ENCODE measurements at places on chromosomes 6 and 20. TPM values are rescaled to one million over a fixed set of nuclear protein-coding genes. Genes with fewer than 3 reads are reported as not detected.

The NCOA7 gene
- 23.4 TPM for polyA plus RNA-seq

The CDKN1A gene
- polyA plus RNA-seq, result 0.08 TPM

The MOXD1 gene
- not detected for polyA plus RNA-seq

The FERMT1 gene
- polyA plus RNA-seq, result not detected

The TAAR8 gene
- not detected for polyA plus RNA-seq

The PTGIS gene
- not detected for polyA plus RNA-seq

The SNX3 gene
- polyA plus RNA-seq, result 216 TPM

The B3GALT4 gene
- 27.3 TPM for polyA plus RNA-seq

Data from naive thymus-derived CD4-positive, alpha-beta T cell (primary cell).